ENCODE measurements at places on chromosomes 3 and 15. TPM values are rescaled to one million over a fixed set of nuclear protein-coding genes. Genes with fewer than 3 reads are reported as not detected.

Gene DAZL
- not detected for total RNA-seq

Gene TNFSF10
- not detected for total RNA-seq

Gene SOX14
- total RNA-seq = not detected

Gene LMAN1L
- total RNA-seq = not detected

Gene EPHA3
- total RNA-seq = 1.9 TPM

Gene ITPKA
- 2.8 TPM for total RNA-seq

Gene PLA2G4B
- 0.47 TPM for total RNA-seq

Gene ANXA2
- total RNA-seq = 3,132 TPM

Gene PP2D1
- not detected for total RNA-seq

Gene SMAD6
- total RNA-seq = 16.0 TPM

Gene PIGBOS1
- total RNA-seq = 8.9 TPM

Gene PAQR9
- total RNA-seq = not detected
